ENCODE measurements at places on chromosomes 6 and 20.

- peak; percentile 22 for DNase-seq
Measured at GRCh38 chr6:162442687-162443086, 284.9 kb downstream of the PRKN start.

DNA sequence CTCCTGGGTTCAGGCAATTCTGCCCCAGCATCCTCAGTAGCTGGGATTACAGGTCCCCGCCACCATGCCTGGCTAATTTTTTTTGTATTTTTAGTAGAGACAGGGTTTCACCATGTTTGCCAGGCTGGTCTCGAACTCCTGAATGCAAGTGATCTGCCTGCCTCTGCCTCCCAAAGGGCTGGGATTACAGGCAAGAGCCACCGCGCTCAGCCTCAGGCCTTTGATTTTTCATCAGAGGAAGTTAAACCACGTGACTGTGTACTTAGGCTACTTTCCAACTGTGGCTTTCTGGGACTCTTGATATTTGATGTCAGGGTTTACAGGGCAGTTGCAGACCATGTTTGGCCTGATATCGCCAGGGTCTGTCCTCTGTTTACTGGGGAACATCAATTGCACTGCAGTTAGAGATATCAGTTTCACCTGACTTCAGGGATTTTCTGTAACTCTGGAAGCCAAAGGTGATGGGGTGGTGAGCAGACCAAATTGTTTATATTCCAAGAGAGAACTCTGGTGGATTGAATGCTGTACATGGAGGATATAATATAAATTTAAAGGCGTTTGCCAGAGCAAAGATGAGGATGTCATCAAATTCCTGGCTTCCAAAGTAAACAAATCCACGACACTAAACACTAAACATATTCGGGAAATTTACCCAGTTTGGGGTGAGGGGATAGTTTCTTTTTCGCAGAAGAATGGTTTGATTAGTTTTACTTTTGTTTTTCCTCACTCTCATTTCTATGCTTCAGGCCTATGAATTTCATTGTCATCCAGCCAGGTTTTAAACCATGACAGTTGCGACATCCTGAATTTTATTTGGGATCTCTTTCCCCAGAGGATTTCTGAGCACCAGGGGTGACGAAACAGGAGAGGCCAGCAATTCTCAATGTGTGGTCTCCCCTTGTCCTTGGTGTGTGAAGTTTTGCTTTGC is 4.2 kb downstream of the PSMF1 start:
- DNase-seq, result peak; percentile 93

DNA sequence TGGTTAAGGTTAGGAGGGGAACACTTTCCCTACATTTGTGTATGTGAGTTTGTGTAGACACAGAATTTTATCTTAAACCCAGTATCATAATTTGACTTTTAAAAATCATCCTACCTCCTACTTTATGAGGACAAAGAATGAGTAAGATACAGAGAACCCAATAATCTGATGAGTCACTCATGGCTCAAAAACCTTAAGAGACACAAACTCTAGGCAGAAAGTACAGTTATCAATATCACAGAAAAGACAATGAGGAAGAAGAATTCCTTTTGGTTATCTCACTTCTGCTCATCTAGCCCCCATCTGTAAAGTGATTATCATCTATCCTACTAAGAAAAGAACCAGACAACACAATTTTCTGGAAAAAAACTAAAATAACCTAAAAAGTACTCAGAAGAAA is 87.7 kb downstream of the EPB41L2 start:
- no peak for DNase-seq

GRCh38 chr6:101550451-101550850 is 156.9 kb downstream of the GRIK2 start:
- no peak for DNase-seq

GRCh38 chr6:165811512-165811911 is 148.5 kb upstream of the PDE10A start:
- DNase-seq, result no peak

GRCh38 chr20:23139524-23139923 is 53.4 kb upstream of the CD93 start:
- no peak for DNase-seq

GRCh38 chr6:147641511-147641910 is 133.0 kb downstream of the SAMD5 start:
- DNase-seq, result no peak

- DNase-seq, result no peak
Measured at GRCh38 chr20:57159945-57160610, 106.4 kb downstream of the BMP7 start.

DNA sequence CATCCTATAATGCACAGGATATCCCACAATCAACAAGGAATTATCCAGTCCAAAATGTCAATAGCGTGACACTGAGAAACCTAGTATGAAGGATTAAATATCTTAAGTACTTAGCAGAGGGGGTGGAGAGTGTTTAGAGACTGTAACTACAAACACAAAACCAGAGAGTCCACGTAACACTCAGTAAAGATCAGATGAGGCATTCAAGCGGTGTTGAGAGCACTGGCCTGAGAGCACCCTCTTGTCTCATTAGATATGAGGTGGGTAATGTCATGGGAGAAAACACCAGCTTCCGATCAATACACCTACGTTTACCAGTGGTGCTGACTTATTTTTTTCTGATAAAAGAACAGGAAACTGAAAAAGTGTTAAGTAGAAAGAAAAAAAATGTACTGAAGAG is 2.3 kb downstream of the FAM184A start:
- DNase-seq, result no peak

- no peak for DNase-seq
Measured at GRCh38 chr6:85135376-85136094, 314.3 kb upstream of the NT5E start.

Measured in hematopoietic multipotent progenitor cell treated with erythropoietin and hydrocortisone succinate and interleukin-3 and kit ligand, for 8 days (in vitro differentiated cells).